ENCODE measurements at places on chromosomes 16 and 17.
A peak's percentile ranks its signal among the peaks of the same experiment; 100 is the strongest.

DNA sequence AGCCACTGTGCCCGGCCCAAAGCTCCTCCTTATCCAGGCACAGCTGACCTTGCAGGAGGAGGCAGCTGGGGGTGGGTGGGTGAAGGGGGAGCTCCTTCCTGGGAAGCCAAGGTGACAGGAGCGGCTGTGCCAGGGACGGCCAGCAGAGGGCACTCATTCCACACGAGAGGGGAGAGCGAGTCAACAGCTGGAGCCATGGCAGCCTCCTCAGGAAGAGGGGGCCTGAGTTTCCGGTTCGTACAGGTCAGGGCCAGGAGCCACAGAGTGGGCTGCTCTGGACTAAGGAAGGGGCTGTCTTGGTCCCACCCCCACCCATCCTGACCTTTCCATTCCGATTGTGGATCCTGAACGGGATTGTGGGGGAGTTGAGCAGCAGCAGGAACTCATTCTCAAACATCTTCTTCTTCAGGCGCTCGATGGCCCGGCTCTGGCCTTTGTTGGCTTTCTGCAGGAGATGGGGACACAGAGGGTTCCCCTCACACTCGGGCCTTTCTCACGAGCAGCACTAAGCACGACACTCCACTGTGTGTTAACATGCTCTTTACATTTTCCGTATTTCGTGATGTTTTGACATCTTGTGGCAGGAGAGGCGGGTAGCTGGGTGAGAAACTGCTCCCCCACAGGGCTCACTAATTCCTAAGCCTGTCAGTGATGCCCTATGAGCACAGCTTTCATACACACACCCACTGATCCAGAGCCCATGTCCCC, 61.6 kb downstream of the TIMM22 start:
- DNase-seq, result peak; percentile 89

GRCh38 chr17:63445065-63445464, 1.0 kb downstream of the CYB561 start:
- DNase-seq, result no peak

GRCh38 chr16:58753711-58754134, 19.6 kb upstream of the GOT2 start:
- no peak for DNase-seq

DNA sequence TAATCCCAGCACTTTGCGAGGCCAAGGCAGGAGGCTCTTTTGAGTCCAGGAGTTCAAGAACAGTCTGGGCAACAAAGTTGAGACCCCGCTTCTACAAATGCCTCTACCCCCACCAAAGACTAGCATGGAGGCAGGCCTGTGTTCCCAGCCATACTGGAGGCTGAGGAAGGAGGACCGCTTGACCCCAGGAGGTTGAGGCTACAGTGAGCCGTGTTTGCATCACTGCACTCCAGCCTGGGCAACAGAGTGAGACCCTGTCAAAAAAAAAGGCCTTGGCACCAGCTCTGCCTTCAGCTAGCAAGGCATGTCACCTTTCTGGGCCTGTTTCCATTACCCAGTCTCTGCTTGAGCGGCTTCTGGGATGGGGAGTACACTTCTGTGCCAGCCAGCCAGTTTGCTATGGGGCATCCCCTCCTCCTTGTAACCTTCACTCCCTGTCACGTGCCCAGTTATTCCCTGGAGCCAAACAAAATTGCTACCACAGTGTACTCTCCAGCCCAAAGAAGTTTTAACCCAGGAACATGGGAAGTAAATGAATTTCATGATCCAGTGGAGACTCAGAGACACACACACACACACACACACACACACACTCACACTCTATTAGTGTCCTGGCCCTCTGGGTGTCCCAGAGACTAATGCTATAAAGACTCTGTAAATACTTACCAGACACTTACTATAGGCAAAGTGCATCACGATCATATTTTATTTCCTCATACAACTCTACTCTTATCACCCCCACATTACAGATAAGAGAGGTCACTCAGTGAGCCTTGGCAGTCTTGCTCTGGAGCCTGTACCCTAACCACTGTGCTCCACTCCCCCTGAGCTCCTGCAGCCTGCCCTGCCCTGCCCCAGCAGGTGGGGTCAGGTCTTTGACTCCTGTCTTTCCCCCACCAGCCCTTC, 2.5 kb downstream of the CISD3 start:
- DNase-seq, result no peak

GRCh38 chr16:56350491-56351405, 74.6 kb downstream of the AMFR start:
- no peak for DNase-seq

- DNase-seq, result no peak
Measured at GRCh38 chr17:50464736-50465135, 3.9 kb downstream of the CHAD start.

- no peak for DNase-seq
Measured at GRCh38 chr16:58034128-58034685, 8.7 kb downstream of the MMP15 start.

DNA sequence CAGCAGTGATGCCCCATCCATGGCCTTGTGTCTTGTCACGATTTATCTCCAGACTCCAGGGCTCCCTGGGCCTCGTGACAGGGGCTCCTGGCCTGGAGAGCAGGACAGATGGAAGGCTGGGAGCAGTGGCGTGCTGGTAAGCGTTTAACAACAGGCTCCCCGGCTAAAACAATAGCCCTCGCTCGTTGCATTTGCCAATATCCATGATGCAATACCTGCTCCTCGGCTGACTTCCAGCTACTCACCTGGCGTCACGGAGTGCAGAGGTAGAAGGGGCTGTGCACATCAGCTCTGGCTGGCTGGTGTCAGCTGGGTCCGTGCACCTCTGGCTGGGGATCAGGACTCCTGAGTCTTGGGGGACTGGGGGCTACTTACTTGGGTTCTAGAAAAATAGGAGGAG, 1.5 kb upstream of the BICDL2 start:
- DNase-seq, result no peak

GRCh38 chr16:77905374-77905920, 116.9 kb upstream of the CLEC3A start:
- DNase-seq, result no peak

- no peak for DNase-seq
Measured at GRCh38 chr17:4790705-4791088, 1.9 kb downstream of the GLTPD2 start.

DNA sequence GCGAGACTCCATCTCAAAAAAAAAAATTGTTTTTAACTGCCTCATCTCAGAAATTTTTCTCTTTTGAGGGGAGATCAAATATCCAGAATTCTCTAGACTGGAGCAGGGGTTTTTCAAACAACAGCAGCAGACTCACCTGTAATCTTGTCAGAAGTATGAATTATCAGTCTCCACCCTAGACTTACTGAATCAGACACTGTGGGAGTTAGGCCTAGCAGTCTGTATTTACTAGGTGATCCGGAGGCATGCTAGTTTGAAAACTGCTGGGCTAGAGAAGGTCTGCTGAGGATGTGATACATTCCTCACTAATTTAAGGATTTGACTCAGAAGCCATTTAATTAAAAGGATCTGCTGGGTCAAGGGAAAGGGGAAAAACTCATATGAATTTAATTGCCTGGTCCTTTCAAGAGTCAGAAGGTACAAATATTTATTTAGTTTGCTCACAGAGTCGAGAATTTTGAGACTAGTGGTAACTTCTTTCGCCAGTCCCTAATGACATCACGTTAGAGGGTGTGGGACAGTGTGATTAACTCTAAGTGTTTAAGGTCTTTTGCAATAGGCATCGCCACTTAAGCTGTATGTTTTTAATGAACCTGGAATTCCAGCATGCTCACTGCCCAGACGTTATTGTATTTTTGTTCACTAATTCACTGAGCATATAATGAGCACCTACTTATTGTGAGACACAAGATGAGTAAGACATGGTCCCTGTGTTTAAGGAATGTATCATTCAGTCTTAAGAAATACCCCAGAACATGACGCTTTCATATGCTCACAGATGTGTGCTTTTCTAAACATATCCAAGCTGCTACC, 14.2 kb downstream of the ATP6V0A1 start:
- no peak for DNase-seq

DNA sequence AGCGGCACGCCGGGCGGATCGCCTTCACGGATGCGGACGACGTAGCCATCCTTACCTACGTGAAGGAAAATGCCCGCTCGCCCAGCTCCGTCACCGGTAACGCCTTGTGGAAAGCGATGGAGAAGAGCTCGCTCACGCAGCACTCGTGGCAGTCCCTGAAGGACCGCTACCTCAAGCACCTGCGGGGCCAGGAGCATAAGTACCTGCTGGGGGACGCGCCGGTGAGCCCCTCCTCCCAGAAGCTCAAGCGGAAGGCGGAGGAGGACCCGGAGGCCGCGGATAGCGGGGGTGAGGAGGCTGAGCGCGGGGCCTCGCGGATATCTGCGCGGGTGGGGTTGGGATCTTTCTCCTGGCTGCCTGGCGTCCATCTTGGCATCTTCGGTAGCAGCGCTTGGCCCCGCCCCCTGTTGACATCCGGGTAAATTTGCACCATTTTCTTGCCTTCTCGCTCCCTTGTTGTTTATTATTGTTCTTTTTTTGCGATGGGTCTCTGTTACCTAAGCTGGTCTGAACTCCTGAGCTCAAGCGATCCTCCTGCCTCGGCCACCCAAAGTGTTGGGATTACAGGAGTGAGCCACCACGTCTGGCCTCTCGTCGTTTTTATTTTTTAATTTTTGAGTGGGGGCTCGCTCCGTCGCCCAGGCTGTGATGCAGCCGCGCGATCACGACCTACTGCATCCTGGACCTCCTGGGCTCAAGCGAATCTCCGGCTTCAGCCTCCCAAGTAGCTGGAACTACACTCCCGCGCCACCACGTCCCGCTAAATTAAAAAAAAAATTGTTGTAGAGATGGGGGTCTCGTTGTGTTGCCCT, 898 bp downstream of the TERF2IP start:
- peak; percentile 85 for DNase-seq

All from WERI-Rb-1 (cell line).